H9 (cell line): ENCODE measurements at places on chromosomes 13 and 19. TPM values are rescaled to one million over a fixed set of nuclear protein-coding genes. Genes with fewer than 3 reads are reported as not detected.
A peak's percentile ranks its signal among the peaks of the same experiment; 100 is the strongest.

DNA sequence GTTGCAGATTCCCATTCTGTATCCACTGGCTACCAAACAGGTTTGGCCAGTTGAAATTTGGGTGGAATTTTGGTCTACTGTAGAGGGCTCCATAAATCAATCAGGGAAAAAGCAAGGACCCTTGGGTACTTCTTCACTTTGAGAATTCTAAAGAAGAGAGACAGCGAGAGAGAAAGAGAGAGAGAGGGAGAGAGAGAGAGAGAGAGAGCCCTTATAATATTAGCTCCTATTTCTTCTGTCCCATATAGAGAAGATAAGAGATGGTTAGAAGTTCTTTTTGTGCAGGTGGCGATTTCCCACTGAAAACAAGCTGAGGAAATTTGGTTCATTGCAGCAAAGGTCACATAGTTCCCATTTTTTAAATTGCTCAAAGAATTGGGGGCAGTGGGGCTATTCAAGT lies 88.6 kb upstream of the ZNF536 start:
- DNase-seq, result no peak
- no peak overlapping the region for H3K4me3 ChIP-seq
- no peak overlapping the region for H3K27ac ChIP-seq

GRCh38 chr19:7833225-7834099 lies 3.4 kb downstream of the EVI5L start:
- no peak overlapping the region; the same call in 2 of the 3 replicates for H3K4me3 ChIP-seq
- no peaks in the 10 kb centered on the region for H3K27me3 ChIP-seq
- H3K4me1 ChIP-seq, result no peaks in the 10 kb centered on the region
- no peaks in the 10 kb centered on the region for H3K36me3 ChIP-seq

GRCh38 chr19:51971624-51972023 lies 15.0 kb downstream of the ZNF350 start:
- no peaks in the 10 kb centered on the region for H3K27me3 ChIP-seq
- H3K27ac ChIP-seq, result no peak overlapping the region
- DNase-seq, result no peak
- peaks cover 75% of the 10 kb centered on the region for H3K36me3 ChIP-seq
- H3K4me3 ChIP-seq, result no peak overlapping the region

- no peaks in the 10 kb centered on the region for H3K27me3 ChIP-seq
- no peak overlapping the region for H3K4me3 ChIP-seq
- H3K36me3 ChIP-seq, result no peaks in the 10 kb centered on the region
- no peak overlapping the region for H3K27ac ChIP-seq
These were observed 49.6 kb upstream of the RAP2A start for GRCh38 chr13:97384371-97384770.

GRCh38 chr13:99860745-99861144 lies 110.8 kb downstream of the ZIC5 start:
- no peaks in the 10 kb centered on the region for H3K27me3 ChIP-seq
- H3K4me1 ChIP-seq, result peaks cover 16% of the 10 kb centered on the region
- H3K27ac ChIP-seq, result no peak overlapping the region
- H3K36me3 ChIP-seq, result no peaks in the 10 kb centered on the region
- H3K4me3 ChIP-seq, result no peak overlapping the region

GRCh38 chr13:45500492-45501174 lies 35.9 kb downstream of the COG3 start:
- H3K27me3 ChIP-seq, result no peaks in the 10 kb centered on the region
- no peaks in the 10 kb centered on the region for H3K4me1 ChIP-seq
- no peak overlapping the region for H3K27ac ChIP-seq

DNA sequence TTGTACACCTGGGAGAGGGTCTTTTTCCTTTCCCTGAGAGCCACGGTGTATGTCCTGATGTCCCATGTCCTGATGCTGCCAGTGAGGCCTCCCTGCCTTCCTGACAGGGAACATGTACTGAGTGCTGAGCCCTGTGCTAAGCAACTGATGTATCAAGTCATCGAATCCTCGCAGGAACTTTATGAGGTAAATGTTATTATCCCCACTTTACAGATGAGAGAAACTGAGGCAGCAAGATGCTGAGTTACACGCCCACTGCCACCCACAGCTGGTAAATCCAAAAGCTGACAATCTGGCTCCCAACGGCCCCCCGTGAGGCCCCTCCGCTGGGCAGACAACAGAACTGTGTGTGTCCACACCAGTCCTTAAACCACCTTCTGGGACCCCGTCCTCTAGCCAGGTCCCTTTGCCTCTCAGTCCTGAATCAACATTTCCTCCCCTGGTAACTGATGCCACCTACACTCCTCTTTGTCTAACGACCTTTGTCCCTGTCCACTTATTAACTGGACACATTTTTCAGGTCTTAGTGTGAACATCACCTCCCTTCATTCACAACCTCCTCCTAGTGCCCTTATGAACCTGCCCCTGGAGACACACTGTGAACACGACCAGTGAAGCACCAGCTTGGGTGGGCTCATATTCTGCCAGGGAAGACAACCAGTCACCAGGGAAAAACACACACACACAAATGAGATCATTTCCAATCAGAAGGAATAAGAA lies 5.4 kb upstream of the VSIG10L start:
- peaks cover 6% of the 10 kb centered on the region for H3K4me1 ChIP-seq
- peaks cover 28% of the 10 kb centered on the region for H3K36me3 ChIP-seq
- no peak for DNase-seq
- H3K27me3 ChIP-seq, result no peaks in the 10 kb centered on the region
- H3K4me3 ChIP-seq, result no peak overlapping the region

- no peaks in the 10 kb centered on the region; the same call in 1 of the 2 replicates for H3K4me1 ChIP-seq
- peak overlapping the region; percentile 97 for H3K4me3 ChIP-seq
- H3K36me3 ChIP-seq, result peaks cover 39% of the 10 kb centered on the region
- H3K27ac ChIP-seq, result peak overlapping the region; percentile 97
- DNase-seq, result peak; percentile 86
- H3K27me3 ChIP-seq, result no peaks in the 10 kb centered on the region
These were observed 1.0 kb downstream of the ZNF253 start for GRCh38 chr19:19866611-19867248.

- no peak for DNase-seq
- H3K27me3 ChIP-seq, result no peaks in the 10 kb centered on the region; the same call in 1 of the 2 replicates
- H3K4me1 ChIP-seq, result peaks cover 4% of the 10 kb centered on the region; the same call in 1 of the 2 replicates
- no peaks in the 10 kb centered on the region for H3K36me3 ChIP-seq
- H3K27ac ChIP-seq, result no peak overlapping the region
- H3K4me3 ChIP-seq, result no peak overlapping the region
These were observed 31.6 kb downstream of the SHISA2 start for GRCh38 chr13:26019881-26020870.

- H3K36me3 ChIP-seq, result no peaks in the 10 kb centered on the region
- no peak for DNase-seq
- H3K4me3 ChIP-seq, result no peak overlapping the region
- no peaks in the 10 kb centered on the region for H3K27me3 ChIP-seq
These were observed 588.5 kb downstream of the DACH1 start for GRCh38 chr13:71278512-71278911.

DNA sequence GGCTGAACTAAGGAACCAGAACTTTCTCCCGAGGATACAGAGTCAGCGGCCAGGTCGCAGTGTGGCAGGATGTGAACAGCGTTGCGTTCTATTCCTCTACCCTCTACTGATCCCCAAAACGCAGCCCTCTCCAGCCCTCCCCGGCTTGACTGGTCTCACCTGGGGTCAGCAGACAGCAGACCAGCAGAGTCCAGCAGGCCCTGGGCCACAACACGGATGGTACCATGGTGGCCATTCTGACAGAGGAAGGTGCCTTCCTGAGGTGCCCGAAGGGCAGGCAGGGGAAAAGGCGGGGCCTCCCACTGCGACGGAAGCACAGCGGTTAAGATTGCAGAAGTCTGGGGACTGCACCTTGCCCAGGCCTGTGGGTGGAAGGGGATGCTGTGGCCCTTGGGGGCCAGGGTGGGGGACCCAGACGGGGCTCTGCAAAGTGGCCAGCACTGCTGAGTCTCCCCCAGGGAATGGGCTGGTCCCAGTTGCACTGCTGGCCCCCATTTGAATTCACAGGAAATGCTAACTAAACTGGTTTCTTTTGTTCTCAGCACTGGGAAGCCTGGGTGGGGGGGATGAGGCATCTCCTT lies at the start of gene ICAM3:
Gene ICAM3, minus strand, starts transcription at position 245 of the 581 bp plus-strand sequence. Its CDS starts 10 bp downstream, at position 235.
- peak within 1 kb of the TSS; percentile 10; the same call in 1 of the 3 replicates for H3K4me3 ChIP-seq
- peaks cover 6% of the 10 kb centered on the region; the same call in 1 of the 2 replicates for H3K4me1 ChIP-seq
- peak; percentile 64 for DNase-seq
- H3K27ac ChIP-seq, result no peak within 1 kb of the TSS
- no peaks in the 10 kb centered on the region for H3K27me3 ChIP-seq

CYP2A7 gene
- total RNA-seq, result not detected in 2 replicates

ETV2 gene
- 1.5 and 1.9 TPM in 2 replicates for total RNA-seq

TMEM259 gene
- 169 and 171 TPM in 2 replicates for total RNA-seq

COMP gene
- 0.15 TPM in 1 of 2 replicates, not detected in the other for total RNA-seq

ZNF772 gene
- 11.4 and 14.4 TPM in 2 replicates for total RNA-seq

CYP4F2 gene
- total RNA-seq, result not detected in 2 replicates

SYCN gene
- total RNA-seq, result not detected in 2 replicates

SH2D3A gene
- 17.9 and 22.0 TPM in 2 replicates for total RNA-seq

CTXN1 gene
- 22.7 and 24.5 TPM in 2 replicates for total RNA-seq

SBK2 gene
- 2.5 and 2.8 TPM in 2 replicates for total RNA-seq

TTC9B gene
- 0.15 and 0.31 TPM in 2 replicates for total RNA-seq
